ENCODE measurements at places on chromosomes 5 and 9.

- DNase-seq = no peak
Measured at GRCh38 chr9:102459828-102460227, 535.3 kb upstream of the CYLC2 start.

DNA sequence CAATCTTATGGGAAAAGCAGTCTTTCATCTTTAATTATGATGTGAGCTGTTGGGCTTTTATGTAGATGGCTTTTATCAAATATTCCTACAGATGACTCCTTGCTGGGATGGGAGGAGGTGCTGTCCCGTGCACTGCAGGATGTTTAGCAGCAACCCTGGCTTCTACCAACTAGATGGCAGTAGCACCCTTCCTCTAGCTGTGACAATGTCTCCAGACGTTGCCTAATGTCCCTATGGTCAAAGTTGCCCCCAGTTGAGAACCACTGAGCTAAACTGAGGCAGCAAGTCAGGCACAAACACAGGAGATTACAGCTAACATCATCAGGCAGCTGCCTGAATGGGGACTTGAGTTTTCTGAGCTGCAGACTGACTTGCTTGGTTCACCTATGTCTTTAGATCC lies 401.9 kb upstream of the PDE4D start:
- peak; percentile 47 for DNase-seq

DNA sequence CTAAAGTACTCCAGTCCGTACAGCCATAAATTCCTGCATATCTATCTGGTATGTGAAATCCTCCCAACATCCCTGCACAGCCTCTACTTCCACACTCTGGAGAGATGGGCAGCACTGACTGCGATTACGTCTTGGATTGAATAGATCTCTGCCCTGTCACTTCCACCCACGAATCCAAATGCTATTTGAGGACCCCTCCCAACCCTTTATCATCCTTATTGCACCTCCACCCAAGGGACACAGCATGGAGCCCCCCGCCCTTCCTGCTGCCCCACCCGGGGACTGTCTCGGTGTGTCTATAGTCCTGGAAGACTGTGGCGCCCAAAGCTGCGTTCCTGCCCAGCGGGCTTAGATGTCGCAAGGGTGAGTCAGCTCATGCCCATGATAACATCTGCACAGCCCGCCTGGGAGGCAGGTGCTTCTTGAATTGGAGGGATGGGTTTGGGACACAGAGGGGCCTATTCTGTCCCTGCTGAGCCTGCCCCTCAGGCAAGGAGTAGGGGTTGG lies 105.7 kb upstream of the HAND1 start:
- no peak for DNase-seq

- peak; percentile 13 for DNase-seq
Measured at GRCh38 chr5:133820507-133820906, 147.9 kb downstream of the C5orf15 start.

DNA sequence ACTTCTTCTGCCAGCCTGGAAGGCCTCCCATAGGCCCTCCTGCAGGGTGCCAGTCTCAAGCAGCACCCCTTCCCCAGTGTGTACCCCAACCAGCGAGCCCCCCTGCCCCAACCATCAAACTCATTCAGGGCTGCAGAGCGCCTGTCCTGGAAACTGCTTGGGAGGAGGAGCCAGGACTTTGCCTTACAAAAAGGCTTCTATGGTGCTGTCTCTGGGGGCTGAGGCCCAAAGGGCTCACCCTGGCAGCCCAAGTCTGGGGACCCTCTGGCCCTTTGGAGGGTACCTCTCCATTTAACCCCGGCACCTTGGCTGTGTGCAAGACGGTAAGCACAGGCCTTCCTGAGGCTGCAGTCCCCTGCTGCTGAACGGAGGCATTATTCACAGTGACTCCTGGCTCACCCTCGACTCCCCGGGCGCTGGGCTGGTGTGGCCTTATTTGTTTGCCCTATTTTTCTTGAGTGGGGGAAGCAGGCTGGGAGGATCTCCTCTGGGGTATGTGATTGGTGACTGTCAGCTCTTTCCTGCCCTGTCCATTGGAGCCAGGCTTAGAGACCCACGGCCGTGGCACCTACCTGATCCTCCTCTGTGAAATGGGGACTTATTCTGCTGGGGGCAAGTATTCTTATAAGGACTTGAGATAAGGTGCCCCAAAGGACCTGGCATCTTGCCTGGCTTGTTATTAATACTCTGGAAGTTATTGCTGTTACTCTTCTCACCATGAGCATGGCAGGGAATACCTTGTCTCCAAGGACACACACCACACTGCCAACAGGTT lies 5.8 kb downstream of the LMX1B start:
- no peak for DNase-seq

- no peak for DNase-seq
Measured at GRCh38 chr9:131977109-131977838, 102.4 kb downstream of the MED27 start.

DNA sequence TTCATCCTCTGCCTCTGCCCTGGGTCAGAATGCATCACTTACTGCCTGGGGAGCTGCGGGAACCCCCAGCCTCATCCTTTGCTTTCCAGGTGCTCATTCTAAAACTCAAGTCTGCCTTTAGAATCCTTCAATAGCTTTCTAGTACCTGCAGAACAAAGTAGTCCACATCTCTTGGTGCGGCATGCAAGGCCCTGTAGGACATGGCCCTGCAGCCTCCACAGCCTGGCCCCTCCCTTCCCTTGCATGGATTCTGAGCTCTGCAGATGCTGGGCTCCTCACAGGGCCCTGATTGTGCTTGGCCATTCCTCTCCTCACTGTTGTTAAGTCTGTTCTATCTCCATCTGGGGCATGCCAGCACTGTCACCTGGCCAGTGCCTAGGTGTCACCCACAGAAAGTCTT lies 141.6 kb downstream of the ADCY2 start:
- DNase-seq = no peak

GRCh38 chr5:143605403-143606005 lies 202.0 kb upstream of the NR3C1 start:
- peak; percentile 44 for DNase-seq

DNA sequence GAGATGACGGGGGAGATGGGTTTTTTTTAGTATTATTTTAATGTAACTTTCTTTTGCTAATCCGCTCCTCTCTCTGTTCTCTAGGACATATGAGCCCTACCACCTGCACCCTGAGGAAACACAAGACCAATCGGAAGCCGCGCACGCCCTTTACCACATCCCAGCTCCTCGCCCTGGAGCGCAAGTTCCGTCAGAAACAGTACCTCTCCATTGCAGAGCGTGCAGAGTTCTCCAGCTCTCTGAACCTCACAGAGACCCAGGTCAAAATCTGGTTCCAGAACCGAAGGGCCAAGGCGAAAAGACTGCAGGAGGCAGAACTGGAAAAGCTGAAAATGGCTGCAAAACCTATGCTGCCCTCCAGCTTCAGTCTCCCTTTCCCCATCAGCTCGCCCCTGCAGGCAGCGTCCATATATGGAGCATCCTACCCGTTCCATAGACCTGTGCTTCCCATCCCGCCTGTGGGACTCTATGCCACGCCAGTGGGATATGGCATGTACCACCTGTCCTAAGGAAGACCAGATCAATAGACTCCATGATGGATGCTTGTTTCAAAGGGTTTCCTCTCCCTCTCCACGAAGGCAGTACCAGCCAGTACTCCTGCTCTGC lies 4.8 kb downstream of the MSX2 start:
- DNase-seq = no peak

DNA sequence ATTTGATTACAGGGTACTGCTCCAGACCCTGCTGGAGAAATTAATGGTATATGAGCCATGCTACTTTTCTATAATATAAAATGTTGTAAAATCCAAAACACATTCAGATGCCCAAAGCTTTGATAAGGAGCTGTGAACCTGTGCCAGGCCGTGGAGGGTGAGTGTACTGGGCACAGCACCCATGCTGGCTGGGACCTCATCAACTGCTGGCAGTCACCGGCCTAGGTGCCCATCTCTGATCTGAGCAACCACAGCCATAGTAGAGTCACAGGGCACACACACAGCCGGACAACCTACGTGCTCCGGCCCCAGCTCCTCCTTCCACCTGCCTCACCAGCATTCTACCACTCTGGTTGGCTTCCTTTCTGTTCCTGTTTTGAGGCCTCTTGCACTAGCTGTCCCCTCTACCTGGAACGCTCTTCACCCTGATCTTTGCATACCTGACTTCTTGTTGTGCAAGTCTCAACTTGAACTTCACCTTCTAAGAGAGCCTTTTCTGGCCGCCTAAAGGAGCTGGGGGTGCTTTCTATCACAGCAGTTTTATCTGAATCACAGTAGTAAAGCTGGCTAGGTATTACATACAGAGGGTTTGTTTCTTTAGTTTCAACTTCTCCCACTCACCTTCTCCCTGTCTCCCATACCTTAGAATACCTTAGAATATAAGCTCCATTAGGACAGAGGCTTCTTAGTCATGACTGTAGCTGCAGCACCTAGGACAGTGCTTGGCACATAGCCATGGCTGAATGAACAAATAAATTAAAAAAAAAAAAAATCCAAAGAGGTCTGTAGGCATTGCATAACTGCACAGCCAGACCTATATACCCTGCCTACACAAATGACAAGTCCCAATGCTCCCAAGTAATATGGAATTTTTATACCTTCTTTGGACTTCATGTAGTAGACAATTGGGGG lies 51.7 kb downstream of the MED27 start:
- DNase-seq = peak; percentile 44

GRCh38 chr9:63816751-63817621 lies 1468.0 kb downstream of the FOXD4L5 start:
- DNase-seq = peak; percentile 81

DNA sequence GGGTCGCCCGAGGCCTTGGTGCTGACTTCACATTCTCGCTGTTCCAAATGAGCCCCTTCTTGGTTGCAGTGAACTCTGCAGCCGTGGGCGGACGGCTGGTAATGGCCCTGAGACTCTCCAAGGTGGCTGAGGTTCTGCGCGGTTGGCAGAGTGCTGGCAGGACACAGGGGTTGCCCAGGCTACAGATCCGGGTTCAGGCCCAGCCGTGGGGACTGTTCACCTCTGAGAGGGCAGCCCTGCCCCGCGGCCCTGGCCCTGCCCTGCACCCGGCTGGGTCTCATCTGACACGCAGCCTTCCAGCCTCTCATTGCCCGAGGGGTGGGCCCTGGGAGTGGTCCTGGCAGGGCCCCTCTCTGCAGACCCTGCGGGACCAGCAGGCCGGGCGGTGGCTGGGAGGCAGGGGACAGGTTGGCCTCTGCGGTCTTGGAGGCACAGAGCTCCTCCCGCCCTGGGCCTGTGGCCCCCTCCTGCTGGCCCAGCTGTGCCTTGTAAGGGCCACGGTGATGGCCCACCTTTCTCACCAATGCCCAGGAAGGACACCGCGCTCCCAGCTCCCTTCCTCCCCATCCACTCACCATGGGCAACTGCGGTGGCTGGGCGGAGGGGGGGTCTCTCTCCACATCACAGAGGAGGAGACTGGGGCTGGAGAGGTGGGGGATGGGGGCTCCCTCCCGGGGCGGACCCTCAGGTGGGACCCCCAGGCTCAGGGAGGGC lies 51.6 kb downstream of the AHRR start:
- no peak for DNase-seq

DNA sequence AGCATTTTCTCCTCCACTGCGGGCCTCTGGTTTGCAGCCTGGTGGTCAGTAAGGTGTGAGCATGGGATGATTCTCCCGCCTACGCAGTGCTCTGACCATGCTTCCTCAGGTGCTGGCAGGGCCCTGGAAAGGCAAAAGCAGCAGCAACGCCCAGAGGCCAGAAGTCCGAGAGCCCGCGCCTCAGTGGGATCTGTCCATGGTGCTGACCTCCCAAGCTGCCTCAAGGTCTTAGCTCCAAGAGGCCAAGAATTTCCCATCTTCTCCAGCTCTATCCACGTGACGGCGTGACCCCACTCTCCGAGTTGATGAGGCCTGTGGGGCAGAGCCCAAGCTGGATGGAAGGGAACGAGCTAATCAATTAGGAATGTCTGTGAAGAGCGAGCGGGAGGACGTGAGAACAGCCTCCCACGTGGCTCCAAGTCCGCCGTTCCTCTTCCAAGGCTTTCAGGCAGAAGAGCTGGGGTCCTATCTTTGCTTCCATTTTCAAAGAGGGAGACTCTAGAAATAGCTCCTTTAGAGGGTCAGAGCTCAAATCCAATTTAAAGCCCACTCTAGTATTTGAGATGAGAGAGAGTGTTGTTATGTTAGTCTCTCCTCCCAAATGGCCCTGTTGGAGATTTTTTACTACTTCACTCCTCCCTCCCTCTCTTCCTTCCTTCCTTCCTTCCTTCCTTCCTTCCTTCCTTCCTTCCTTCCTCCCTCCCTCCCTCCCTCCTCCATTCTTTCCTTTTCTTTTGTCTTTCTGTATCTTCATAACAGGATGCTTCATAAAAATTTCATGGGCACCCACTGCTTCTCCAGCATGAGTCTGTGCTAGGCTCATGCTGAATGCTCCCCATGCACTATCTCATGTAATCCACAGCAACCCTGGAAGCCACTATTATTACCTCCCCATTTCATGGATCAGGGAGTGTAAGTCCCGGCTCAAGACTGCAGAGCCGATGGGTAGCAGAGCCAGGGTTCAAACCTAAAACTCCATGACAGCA lies 69.3 kb downstream of the OLFM1 start:
- DNase-seq = peak; percentile 28

DNA sequence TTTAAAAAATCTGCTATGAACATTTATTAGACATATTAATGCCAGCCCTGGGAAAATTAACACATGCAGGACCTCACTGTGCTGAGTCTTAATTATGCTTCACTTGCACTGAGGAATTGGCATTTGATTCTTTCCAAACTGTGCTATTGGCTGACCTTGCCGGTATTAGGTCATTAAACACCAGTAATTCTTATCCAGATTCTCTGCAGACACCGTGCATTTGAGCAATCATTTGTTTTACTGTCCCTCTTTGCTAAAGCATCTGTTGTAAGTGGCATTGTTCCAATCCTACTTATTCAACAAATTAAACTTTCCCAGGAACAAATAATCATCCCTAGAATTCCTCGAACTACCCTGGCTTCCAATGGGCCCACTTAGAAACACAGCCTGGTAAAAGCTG lies 145.0 kb downstream of the SLC12A2 start:
- peak; percentile 73 for DNase-seq

DNA sequence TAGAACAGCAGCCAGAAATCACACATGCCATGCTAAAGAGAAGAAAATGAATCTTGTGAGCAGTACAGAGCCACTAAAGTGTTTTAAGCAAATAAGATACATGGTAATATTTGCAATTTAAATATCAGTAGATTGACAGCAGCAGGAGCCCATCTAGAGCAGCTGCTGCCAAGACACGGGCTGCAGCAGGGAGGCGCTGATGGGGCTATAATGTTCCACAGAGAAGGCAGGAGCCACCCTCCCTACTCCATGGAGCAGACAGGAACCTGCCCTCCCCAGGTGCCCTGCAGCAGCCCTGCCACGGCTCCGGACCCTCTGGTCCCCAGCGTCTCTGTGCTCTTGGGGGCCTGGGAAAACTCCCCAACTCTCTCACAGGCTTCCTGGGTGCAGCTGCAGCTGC lies 224.1 kb upstream of the ISL1 start:
- no peak for DNase-seq
